Left lobe of liver (tissue), 2 donors: ENCODE measurements at places on chromosomes 7 and 10. TPM values are rescaled to one million over a fixed set of nuclear protein-coding genes. Genes with fewer than 3 reads are reported as not detected.

- no peak for DNase-seq
These were observed 94.9 kb downstream of the GFRA1 start for GRCh38 chr10:116178086-116178605.

GRCh38 chr7:29839302-29839701 lies 33.0 kb downstream of the WIPF3 start:
- DNase-seq = no peak

DNA sequence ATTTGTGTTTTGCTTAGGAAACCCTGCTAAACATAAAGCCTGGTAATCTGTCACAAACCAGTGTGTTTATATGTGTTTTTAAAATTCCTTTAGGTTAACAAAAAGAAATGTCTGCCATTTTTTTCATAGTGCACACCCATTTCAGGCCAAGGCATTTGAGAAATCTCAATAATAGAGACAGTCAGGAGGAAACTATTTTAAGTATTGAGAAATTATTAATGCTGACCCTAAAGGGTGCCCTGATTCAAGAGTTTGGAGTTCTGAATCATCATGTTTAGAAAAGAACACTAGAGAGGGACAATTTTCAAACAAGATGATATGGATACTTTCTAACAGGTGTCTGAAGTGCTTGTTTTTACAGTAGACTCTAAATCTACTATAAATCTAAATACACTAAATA lies 28.7 kb downstream of the MALRD1 start:
- no peak for DNase-seq

ANKRD2 gene
- total RNA-seq = not detected

DNA sequence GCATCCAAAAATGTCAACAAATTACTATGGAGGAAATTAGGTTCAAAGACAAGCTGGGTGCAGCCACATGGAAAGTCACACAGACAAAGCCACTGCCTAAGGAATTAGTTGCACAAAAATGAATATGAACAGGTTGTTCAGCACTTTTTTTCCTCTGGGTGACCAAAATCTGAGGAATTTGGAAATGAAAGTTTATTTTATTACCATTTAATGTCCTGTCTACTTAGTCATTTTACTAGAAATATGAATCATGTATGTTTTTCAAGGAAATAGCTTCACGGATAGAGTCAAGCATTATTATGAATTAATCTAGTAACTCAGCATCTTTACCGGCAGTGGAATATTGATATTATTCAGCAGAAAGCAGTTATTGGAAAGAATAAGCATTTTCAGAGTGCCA lies 106.3 kb downstream of the ANK3 start:
- no peak for DNase-seq

CRYGN gene
- total RNA-seq = not detected

IFIT1B gene
- not detected for total RNA-seq

SFTPA1 gene
- 4.6 TPM for total RNA-seq

LRGUK gene
- 0.15 TPM for total RNA-seq

GRCh38 chr7:77415823-77416620 lies at the start of gene GSAP:
Gene GSAP, minus strand, starts transcription at chr7:77416349. Its CDS starts 28 bp downstream, at chr7:77416321.
- peak; percentile 86 for DNase-seq
